ENCODE measurements at places on chromosomes 5 and 9.
A peak's percentile ranks its signal among the peaks of the same experiment; 100 is the strongest.

- DNase-seq: no peak
Measured at GRCh38 chr5:168342985-168343384, 51.5 kb downstream of the WWC1 start.

GRCh38 chr9:136103651-136104487, 8.8 kb upstream of the NACC2 start:
- DNase-seq: no peak

GRCh38 chr5:61052882-61053281, 107.9 kb downstream of the NDUFAF2 start:
- no peak for DNase-seq

DNA sequence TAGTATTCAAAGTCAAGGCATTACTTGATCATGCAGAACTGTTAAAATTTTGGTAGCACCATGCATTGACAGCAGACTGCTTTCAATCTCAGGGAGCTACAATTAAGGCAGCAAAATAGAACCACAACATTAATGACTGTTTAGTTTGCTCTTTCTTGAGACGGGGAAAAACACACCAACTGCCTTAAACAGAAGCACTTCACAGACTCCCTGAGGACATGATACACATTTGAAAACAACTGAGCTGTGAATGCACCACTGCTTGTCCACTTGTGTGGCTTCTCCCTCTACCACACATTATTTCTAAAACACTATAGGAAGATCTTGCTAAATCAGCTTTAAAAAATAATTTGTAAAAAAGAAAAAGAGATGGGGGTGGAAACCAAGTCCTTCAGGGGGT, 79.6 kb upstream of the MAST4 start:
- no peak for DNase-seq

- no peak for DNase-seq
Measured at GRCh38 chr5:68219161-68219816, 3.7 kb downstream of the PIK3R1 start.

- no peak for DNase-seq
Measured at GRCh38 chr9:91131433-91131839, 230.3 kb downstream of the AUH start.

- DNase-seq: no peak
Measured at GRCh38 chr9:17005056-17005823, 129.6 kb upstream of the CNTLN start.

- no peak for DNase-seq
Measured at GRCh38 chr9:119273984-119274665, 95.1 kb downstream of the BRINP1 start.

DNA sequence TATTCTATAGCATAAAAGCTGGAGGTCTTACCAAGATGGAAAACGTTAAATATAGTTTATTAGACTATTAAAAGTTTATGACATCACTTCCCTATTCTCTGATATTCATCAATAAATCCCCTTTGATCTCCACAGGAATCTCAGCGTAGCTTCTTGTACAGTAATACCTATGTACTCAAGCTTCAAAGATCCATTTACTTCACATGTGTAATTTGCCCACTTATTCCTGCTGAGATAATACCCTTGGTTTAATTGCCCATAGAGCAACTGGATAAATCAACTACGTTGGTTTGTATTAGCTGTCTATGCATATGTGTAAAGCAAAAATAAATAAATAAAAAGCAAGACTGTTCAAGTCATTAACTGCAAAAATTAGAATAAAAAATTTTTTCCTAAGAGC, 219.7 kb downstream of the EFNA5 start:
- DNase-seq: no peak

- DNase-seq: no peak
Measured at GRCh38 chr5:14739538-14739937, 75.0 kb downstream of the OTULIN start.

DNA sequence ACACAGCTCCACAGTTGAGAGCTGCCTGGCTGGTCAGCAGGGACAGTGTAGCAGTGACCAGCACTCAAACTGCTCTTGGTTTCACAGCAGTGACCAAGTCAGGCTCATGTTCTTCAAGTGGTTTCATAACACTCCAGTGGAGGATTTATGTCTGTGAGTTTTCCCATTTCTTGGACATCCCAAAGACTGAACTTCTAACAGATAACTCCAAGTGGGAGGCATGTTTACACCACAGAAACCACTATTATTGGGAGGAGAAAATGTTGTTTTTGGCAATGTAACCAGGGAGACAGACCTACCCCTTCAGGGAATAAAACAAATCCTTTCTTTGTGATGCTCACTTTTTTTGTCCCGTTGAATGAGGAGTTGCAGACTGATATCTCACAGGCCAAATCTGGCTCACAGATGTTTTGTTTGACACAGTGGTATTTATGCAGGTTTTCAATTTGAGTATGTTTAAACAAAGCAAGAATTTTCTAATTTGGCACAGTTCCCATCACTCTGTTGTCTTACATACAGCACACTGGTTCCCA, 141.5 kb downstream of the RMI1 start:
- DNase-seq: no peak

DNA sequence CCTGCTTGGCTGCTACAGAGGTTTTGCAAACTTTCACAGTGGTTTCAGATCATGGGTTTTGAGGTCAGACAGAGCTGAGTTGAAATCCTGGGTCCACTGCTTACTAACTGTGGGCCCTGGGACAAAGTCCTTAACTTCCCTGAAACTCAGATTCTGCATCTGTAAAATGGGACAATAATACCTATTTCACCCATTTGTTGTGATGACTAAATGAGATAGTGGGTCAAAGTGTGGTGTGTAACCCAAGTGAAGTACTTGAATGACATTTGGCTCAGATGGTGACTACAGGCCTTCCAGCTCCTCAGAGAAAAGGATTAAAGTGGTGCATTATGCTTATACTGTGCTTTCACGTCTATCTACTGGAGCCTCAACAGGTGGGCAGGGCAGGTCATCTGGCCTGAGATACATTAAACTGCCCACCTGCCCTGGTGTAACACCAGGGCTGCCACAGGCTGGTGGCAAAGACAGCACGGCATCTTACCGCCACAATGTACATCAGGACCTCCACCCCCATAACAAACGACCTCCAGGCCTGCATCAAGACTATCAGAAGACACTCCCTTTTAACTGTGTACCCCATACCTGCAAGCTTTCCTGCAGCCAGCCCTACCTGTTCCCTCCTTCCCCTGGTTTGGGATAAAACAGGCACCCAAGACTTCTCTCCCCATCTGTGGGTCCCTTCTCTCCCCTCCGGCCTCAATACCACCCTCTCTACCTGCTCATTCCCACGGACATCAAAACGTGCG, 846 bp upstream of the TRAF1 start:
- no peak for DNase-seq

DNA sequence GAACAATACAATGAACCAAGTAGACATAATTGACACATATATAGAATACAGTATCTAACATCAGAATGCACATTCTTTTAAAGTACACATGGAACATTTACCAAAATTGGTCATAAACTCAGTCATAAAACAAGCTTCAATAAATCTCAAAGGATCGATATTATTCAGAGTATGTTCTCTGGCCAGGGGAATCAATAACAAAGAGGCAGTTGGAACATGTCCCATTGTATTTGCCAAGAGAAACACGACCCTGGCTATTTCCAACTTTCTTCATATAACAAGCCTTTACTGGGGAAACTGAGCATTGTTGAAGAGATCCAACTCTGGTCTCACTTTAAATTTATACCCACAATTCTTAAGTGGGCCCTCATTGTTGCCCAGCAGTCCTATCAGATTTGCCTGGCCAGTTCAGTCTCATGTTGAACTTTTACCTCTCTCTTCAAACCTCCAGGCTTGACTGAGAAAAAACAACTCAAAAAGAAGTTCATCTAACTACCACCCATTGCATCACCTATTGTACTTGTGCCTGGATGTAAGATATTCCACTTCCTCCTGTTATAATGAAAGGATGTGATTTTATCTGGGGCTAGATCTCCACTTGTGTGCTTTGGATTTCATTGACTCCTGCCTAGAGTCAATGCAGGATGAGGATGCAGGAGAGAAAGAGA, 162.5 kb downstream of the HSPA4 start:
- no peak for DNase-seq

DNA sequence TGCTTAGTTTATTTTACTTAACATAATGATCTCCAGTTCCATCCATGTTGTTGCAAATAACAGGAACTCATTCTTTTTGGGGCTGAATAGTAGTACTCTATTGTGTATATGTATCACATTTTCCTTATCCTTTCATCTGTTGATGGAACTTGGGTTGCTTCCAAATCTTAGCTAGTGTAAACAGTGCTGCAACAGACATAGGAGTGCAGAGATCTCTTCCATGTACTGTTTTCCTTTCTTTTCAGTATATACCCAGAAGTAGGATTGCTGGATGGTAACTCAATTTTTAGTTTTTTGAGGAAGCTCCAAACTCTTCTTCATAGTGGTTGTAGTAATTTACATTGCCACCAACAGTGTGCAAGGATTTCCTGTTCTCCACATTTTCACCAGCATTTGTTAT, 138.8 kb upstream of the POC5 start:
- DNase-seq: no peak

- DNase-seq: no peak
Measured at GRCh38 chr5:8981016-8981415, 564.9 kb downstream of the SEMA5A start.

GRCh38 chr9:124202447-124202971, 55.2 kb upstream of the NEK6 start:
- DNase-seq: peak; percentile 79
